ENCODE measurements at places on chromosomes 2 and 18.
A peak's percentile ranks its signal among the peaks of the same experiment; 100 is the strongest.

DNA sequence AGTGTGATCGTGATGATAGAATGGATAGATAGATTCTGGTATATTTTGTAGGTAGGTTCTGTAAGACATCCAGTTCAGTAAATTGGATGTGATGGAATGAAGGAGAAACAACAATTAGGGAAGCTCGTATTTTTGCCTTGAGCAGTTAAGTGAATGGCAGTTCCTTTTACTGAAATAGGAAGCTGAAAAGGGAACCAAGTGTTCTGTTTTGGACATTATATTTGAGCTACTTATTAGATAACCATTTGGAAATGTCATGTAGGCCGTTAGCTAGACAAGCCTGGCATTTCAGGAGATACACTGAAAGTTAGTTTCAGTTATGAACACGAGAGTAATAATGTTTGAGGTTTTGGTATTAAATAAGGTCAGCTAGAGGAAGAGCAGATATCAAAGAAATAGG is 41.5 kb downstream of the MARCHF7 start:
- DNase-seq = no peak

- no peak for DNase-seq
These were observed 39.9 kb downstream of the PRKCE start for GRCh38 chr2:45691171-45691999.

GRCh38 chr2:240179941-240180666 is 39.6 kb upstream of the OTOS start:
- peak; percentile 14 for DNase-seq

DNA sequence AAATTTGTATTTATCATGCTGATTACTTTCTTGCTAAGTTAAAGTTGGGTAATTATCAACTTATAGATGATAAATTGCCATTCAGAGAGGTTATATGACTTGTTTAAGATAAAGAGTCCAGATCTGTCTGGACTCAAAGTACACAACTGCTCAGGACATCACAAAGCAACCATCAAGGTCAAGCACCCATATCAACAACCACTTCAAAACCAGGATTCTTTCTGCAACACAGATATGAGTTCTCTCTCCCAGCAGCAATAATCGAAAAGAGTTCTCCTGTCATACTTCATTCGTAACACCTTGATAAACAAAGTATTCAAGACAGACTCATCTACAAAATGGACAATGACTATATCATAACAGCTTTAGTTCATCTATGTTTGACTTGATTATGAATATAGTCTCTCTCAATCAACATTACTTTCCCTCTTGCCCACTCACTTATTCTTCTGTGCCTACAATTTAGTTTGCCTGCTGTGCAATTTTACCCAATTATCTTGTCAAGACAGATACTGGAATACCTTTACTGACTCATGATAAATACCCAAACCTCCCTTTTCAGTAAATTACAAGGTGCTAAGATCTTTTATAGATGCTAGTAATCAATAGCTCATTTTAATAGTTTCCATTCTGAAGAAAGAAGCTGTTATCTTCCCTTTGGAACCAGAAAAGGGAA is 281.8 kb downstream of the NBAS start:
- no peak for DNase-seq

DNA sequence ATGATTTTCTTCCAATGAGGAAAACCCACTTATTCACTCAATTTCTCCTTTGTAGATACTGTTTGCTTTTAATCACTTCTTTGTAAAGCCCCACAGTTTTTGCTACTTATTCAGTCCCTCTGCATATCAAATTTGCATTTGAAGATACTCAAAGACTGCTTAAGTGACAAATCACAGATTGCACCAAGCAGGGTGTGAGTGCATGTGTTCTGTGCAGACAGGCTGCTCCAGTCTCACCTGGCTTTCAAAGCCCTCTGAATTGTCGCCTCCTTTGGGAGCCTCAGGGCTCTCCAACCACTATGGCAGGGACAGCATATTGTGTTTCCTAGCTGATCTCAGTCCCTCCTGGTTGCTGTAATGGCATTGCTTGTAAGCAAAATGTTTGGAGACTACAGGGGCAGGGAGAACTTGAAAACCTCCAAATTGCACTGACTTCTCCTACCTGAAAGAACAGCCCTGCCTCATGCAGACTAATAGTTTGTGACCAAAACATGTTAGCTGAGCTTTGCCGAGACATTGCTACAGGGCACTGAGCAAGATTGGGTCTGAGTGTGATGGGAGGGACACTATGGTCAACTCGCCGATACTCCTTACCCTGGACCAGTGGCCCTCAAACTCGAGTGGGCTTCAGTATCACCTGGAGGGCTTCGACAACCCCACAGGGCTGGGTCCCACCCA is 96.8 kb downstream of the POLE4 start:
- DNase-seq = no peak

GRCh38 chr2:238997684-238998083 is 149.8 kb downstream of the TWIST2 start:
- no peak for DNase-seq

DNA sequence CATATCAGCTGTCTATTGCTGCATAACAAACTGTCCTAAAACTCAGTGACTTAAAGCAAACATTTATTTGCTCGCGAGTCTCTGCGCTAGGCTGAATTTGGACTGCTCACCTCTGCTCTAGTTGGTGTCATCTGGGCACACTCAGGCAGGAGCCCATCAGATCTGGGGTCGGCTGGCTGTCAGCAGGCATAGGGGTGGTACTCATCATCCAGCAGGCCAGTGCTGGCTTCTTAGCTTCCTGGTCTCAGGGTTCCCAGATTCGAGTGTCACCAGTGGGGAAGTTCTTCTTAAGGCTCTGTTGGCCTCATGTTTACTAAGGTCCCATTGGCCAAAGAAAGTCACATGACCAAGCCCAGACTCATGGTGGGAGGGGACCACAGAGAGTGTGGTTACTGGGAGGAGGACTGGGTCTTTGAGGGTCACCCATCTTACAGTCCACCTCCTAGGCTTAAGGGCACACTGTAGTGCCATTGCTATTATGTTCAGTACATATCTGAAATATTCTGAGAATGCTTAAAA is 71.6 kb upstream of the ATG16L1 start:
- no peak for DNase-seq

- no peak for DNase-seq
These were observed 605.2 kb downstream of the NR4A2 start for GRCh38 chr2:155727187-155727895.

DNA sequence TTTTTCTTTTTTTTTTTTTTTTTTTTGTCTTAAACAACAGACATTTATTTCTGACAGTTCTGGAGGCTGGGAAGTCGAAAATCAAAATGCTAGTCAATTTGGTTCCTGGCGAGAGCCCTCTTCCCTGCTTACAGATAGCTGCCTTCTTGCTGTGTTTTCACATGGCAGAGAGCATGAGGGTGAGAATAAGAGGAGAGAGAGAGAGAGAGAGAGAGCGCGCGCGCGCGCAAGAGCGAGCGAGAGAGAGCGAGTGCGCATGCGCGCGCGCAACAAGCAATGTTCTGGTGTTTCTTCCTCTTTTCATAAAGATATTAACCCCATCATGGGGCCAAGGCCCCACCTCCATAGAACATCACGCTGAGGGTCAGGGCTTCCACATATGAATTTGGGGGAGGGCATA is 20.9 kb downstream of the MTCL1 start:
- no peak for DNase-seq

DNA sequence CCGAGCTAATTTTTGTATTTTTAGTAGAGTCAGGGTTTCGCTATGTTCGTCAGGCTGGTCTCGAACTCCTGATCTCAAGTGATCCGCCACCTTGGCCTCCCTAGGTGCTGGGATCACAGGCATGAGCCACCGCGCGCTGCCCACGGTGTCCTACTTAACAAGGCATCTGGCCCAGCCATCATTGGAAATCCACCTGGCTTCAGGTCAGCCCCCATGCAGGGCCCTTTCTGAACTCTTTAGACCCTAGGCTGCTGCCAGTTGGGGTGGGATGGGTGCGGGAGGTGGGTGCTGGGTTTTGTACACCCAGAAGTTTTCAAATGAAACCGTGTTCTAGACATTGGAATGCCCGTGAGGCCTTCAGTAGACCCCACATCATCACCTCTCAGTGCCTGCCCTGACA is 26.6 kb upstream of the NT5DC4 start:
- no peak for DNase-seq

GRCh38 chr2:69565431-69565839 is 78.1 kb downstream of the AAK1 start:
- peak; percentile 14 for DNase-seq

DNA sequence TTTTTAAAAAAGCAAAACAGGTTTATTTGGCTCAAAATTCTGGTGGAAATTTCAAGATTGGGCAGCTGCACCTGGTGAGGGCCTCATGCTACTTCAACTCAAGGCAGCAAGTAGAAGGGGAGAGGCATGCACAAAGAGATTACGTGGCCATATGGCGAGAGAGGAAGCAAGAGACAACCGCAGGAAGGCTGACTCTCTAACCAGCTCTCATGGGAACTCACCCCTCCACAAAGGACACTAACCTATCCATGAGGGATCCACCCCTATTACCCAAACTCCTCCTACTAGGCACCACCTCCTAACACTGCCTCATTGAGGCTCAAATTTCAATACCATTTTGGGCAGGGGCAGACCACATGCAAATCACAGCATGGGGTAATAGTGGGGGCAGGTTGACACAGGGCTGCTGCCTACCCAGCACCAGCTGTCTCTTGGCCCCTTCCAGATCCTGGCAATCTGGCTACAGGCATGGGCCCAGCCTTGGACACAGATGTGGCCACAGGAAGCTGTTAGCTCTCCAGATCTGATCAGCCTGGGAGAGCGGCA is 2.0 kb upstream of the CAPN10 start:
- DNase-seq = no peak

Measured in RWPE1 (cell line).